Activated CD4-positive, alpha-beta T cell treated with anti-CD3 and anti-CD28 coated beads, Interleukin-2, amount 50 U/mL, for 4 hours (primary cell): ENCODE measurements at places on chromosomes 3 and 15.

DNA sequence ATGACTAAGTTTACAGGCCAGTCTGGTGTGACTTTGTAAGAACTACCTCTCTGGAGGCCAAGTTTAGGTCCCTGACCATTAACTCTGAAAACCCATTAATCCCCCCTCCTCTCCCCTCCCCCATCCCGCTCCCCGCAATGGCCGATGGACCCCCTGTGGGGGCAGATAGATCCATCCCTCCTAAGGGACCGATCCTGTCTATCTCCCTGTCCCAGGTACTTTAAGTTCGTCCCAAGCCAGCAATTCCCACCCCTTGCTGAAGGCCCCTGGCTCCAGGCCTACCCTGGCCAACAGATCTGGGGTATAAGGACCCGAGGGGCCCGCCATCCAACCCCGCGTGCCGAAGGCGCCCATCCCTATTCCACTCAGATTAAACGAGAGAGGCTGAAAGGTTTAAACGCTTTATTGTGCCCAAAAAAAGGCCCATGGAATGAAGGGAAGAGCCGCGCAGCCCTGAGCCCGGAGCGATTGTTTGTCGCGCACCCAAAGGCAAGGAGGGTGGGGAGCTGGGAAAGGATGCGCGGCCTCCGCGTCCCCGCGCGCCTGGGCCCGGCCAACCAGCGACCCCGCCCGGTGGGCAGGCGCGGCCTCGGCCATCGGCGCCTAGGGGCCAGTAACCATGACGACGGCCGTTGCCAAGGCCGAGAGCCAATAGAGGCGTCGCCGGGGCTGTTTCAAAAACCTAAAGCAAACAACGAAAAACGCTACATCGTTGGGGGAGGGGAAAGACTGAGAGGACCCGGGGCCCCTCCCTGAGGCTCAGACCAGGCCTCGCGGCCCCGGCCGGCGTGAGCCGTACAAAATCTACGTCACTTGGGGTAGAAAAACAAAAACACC, 35.9 kb downstream of the HMCES start:
- peak; percentile 21 for DNase-seq

- DNase-seq: no peak
These were observed 17.8 kb upstream of the SCAMP5 start for GRCh38 chr15:74977599-74977998.

DNA sequence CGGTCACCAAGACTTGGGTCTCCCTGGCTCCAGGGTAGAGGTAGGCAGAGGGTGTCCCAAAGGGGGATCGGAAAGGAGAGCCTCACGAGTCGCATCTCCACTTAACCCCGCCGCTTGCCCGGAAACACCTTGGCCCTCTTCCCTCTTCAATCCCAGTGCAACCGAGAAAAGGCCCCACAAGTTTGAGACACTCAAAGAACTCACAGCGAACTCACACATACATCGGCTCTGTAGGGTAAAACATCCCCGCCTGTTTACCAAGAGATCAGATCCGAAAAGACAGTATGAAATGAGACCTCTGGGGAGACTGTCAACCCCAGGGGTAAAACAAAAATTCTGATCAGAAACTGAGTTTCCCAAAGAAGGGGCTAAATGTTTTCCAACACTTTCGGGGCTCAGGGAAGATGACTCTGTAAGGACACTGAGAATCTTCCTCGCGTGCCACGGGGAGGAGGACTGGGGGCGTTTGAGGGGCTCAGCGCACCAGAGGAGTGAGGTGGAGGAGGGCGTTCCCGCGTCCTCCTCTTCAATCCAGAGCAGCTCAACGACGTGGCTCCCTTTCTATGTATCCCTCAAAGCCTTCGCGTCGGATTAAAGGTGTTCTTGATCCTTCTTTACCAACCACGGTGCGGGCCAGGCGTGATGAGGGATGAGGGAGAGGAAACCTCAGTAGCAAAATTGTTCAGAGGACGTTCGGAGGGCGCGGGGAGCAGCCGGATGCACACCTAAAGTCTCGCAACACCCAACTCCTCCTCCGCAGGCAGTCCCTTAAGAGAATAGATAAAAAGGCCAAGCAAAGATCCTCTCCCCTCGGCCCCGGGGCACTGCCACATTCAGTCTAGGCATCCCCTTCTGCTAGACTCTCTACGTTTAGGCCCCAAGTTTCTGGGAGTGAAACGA, 3.7 kb downstream of the WNT5A start:
- DNase-seq: no peak

DNA sequence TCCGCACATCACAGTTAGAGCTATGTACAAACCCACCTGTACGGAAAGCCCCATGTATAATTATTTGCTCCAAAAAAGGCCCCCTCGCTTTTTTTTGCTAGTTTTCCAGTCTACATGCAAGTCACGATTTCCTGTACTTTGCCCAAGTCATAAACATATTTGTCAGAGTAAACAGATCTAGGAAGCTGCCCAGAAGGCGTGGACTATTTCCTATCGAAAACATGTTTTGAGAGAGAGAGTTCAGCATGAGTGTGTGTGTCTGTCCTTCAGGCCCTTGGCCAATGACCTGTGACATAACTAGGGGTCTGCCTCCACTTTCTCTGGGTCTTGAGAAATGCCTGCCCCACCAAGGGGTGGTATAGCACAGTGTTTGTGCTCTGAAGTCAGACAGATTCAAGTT, 72.7 kb upstream of the HACD2 start:
- DNase-seq: no peak

DNA sequence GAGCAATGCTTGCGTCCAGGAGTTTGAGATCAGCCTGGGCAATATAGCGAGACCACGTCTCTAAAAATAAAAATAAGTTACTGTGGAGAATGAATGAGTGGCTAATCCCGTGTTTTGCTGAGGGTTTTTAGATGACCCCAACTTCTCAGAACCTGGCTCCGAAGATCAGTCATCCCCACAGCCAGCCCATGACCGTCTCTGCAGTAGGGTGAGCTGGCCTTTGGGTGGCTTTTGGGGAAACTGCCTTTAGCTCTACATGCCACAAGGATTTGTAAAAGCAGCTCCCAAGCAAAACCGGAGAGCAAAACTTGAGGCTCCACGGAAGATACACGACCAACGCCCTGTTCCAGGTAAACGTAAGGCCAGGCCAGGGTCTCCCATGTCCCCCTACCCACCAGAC, 39.2 kb upstream of the TFRC start:
- no peak for DNase-seq

GRCh38 chr3:131729643-131730017, 226.9 kb upstream of the MRPL3 start:
- no peak for DNase-seq

DNA sequence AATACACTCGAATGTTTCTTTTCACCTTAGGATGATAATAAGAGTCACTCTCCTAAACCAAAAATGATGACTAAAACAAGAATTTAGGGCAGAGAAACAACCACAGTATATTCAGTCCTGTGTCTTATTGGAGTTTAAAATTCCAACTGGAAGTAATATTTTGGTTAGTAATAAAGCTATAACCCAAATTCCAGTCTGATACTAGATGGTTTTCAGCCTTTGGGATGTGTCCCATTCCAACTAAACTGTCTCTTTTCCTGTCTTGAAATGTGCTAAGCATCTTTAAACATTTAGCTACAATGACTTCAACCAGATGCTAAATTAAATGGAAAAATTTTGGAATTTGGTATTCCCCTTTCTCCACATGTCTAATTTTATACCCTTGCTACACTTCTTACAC, 510.0 kb downstream of the ROBO1 start:
- no peak for DNase-seq

GRCh38 chr15:88615303-88616107, 5.6 kb upstream of the AEN start:
- no peak for DNase-seq

DNA sequence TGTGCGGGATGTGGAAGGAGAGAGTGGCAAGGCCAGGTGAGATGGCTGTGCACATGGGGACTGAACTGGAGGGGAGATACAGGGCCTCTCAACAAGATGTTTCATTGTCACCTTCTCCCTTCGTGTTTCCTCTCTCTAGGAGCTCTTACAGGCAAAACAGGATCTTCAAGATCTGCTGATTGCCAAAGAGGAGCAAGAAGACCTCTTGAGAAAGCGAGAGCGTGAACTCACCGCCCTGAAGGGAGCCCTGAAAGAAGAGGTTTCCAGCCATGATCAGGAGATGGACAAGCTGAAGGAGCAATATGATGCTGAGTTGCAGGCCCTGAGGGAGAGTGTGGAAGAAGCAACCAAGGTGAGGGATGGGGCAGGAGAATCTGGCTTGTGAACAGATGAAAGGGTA, 85.2 kb downstream of the CGNL1 start:
- no peak for DNase-seq

GRCh38 chr3:77081240-77081661, 41.4 kb downstream of the ROBO2 start:
- no peak for DNase-seq

GRCh38 chr15:97585408-97585807, 375.1 kb upstream of the ARRDC4 start:
- DNase-seq: no peak

GRCh38 chr3:113498221-113499005, 16.5 kb downstream of the SPICE1 start:
- DNase-seq: no peak

GRCh38 chr3:95586754-95587153, 1227.6 kb upstream of the EPHA6 start:
- no peak for DNase-seq

DNA sequence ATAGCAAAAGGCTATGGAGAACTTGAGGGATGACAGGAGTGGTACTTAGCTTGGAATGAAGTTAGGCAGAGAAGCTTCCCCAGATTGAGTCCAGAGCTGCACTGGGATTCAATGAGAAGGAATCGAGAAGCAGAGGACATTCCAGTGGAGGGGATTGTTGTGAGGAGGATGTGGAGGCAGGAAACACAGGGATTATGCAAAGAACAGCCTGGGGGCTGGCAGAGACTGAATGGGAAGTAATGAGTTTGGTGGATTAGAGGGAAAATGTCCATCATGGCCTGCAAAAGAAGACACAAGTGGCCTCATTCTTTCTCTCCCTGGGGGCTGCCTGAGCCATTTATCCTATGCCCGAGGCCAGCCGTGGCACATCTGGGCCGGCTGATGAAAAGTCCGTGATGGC, 20.5 kb upstream of the SCN10A start:
- DNase-seq: no peak

DNA sequence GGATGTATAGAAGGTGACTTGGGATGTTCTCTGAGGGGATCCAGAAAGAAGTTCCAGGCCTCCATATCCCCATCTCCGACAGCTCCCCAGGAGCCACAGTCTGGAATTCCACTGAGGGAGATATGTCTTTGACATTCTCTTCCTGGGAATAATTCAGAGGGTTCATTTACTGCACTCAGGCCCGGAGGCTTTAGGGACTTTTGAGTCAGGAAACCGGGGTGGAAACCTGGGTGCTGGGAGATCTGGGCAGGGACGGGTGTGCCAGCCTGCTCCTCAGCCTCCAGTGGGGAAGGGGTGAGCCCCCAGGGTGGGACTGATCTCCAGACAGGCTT, 147.7 kb downstream of the SMAD6 start:
- DNase-seq: no peak

DNA sequence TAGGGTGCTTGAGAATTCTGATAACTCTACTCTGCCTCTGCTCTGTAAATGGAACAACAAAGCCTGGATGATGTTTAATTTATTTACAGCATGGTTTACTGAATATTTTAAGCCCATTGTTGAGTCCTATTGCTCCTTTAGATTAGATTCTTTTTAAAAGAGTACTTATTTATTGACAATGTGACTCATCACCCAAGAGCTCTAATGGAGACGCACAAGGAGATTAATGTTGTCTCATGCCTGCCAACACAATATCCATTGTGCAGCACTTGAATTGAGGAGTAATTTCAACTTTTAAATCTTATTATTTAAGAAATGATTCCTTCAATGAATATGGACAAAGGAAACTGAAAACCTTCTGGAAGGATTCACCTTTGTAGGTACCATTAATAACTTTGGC, 691.4 kb downstream of the ZBBX start:
- DNase-seq: no peak

DNA sequence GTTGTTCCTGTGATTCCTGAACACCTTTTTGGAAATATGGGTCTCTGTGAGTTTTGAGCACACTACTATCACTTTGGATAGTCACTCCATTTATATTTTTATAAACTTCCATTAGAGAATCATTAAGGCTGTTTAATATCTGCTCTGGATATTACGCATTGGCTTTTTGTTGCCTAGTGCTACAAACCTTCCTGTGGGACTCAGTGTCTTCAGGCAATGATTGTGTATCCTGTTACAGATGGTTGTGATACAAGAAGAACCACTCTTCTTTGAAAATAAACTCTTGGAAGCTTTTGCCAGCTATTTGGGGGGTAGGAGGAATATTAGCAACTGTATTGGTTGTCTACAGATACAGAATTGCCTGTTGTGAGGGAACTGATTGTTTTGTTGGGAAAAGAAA, 15.6 kb downstream of the GCSAM start:
- no peak for DNase-seq

DNA sequence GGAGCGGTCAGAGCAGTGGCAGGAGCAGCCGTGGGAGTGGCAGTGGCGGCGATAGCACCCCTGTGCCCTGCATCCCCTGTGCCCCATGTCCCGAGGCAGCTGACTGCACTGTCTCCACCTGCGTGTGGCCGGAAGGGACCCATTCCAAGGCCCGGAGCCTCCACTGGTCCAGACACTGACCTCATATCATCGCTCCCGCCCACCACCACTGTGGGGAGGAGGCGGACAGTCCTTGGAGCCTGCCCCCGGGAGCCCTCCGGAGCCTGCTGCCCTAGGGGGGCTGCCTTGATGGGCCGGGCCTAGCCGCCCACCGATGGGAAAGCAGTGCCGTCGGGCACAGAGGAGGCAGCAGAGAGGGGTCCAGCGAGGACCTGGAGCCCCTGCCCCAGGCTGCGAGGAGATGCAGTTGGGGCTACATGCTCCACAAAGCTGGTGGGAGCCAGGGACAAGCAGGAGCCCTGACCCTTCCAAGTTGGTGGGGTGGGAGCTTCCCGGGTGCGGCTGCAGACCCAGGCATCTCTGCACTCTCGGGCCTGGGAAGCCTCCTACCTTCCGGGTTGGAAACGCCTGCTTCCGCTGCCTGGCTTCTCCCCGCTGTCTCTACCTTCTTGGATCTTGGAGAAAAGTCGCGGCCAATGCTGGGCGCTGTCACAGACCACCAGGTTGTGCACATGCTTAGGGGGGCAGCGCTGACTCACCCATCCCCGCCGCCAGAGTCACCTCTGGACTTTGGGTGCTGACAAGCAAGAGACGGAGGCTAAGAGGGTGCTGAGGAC, 283.2 kb upstream of the ROBO1 start:
- no peak for DNase-seq

- no peak for DNase-seq
These were observed 42.5 kb downstream of the HERC1 start for GRCh38 chr15:63791228-63791627.

DNA sequence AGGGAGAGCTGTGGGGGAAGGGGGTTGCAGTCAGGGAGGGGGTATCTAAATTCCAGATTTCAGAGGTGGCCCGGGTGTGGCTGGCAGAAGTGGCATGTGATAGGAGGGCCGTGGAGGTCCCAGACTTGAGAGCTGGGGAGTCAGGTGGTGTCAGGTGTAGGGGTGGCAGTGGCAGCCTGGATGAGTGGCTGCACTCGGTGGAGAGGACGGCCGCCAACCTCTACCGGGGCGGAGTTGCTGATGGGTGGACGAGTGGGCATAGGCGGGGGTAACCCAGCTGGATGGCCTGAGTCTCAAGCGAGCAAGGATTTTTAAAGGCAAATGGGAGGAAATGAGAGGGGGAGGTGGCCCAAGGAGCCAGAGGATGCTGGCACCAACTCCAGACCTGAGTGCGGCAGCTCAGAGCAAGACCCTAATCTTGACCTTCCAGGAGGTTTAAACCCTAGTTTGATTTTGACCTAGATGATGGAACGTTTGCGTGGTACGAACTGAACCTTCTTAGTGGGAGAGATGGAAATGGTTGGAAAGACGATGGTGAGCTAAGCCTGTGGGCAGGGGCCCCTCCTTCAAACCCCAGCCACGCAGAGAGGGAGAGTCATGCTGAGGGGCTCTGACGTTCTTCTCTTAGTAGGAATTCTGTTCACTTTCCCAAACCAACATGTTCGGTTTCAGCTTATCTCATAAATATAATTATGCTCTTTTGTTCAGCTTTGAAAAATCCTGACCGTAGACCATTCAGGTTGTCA, 8.0 kb downstream of the TRAK1 start:
- no peak for DNase-seq
